SK-N-SH treated with all-trans-retinoic acid at 6 μM for 48 hours (cell line): ENCODE measurements at places on chromosomes 16 and 17.

- no peak for ATAC-seq
Observed at GRCh38 chr16:57001026-57001679, 11.8 kb downstream of the NLRC5 start.

- no peak for ATAC-seq
Observed at GRCh38 chr16:49972961-49973360, 52.1 kb upstream of the CNEP1R1 start.

- no peak for ATAC-seq
Observed at GRCh38 chr17:17346428-17347233, 43.5 kb downstream of the NT5M start.

GRCh38 chr16:89135166-89135565 is 36.4 kb upstream of the CDH15 start:
- no peak for ATAC-seq

- ATAC-seq = no peak
Observed at GRCh38 chr17:3974138-3974687, 10.0 kb upstream of the ATP2A3 start.

GRCh38 chr17:29212681-29213121 is 32.5 kb upstream of the MYO18A start:
- peak; percentile 46; the same call in 2 of the 3 replicates for ATAC-seq

DNA sequence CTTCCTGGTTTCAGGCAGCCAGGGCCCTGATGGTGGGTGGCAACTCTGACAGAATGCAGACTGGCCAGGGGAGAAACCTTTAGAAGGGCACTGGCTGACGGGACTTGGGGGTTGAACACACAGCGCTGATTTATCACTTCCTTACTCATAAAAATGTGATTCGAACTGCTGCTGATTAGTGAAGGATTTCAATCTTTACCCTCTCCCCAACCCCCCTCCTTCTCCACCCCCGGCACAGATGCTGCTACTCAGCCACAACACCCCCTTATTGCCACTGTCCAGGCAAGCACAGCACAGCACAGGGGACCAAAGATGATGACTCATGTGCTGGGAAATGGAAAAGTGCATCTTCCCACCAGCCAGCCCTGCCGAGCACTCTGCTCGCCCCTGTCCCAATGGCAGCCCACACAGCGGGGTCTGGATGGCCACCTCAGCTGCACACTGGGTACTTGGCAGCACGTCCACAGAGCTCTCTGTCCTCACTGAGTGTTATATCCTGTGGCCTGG is 70.1 kb downstream of the SMG6 start:
- ATAC-seq = peak; percentile 66

DNA sequence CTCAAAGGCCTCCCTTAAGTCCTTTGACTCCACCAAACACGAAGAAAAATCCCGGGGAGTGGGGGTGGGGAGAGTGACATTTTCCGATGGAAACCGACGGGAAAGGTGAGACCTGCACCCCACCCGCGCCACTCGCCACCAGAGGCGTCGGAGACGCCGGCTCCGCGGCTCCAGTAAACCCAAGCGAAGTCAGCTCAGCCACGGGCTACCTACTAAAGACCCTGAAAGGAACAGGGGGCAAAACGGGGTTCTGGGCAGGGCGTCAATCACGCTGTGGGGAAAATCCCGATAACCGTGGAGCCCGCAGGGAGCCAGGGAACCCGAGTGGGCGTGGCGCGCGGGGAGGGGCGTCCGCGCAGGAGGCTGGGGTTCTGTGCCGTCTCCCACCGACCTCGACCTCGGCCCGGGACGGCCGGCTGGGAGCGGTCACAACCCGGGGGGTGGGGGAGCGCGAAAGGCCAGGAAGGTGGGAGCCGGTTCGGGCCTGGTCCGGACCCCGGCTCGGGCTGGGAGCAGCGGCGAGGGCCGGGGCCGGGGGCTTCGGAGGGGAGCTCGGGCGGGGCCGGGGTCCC is 565 bp downstream of the WDR45B start:
- peak; percentile 53 for ATAC-seq

- ATAC-seq = peak; percentile 91
Observed at GRCh38 chr16:84511180-84511800, 6.8 kb upstream of the MEAK7 start.

- no peak for ATAC-seq
Observed at GRCh38 chr17:77395501-77396048, 254.8 kb downstream of the SEC14L1 start.

- peak; percentile 66 for ATAC-seq
Observed at GRCh38 chr17:35731917-35732805, 722 bp downstream of the RASL10B start.

GRCh38 chr16:12176051-12176450 is 199.5 kb downstream of the SNX29 start:
- ATAC-seq = no peak
